ENCODE measurements at places on chromosomes 11 and 22.

DNA sequence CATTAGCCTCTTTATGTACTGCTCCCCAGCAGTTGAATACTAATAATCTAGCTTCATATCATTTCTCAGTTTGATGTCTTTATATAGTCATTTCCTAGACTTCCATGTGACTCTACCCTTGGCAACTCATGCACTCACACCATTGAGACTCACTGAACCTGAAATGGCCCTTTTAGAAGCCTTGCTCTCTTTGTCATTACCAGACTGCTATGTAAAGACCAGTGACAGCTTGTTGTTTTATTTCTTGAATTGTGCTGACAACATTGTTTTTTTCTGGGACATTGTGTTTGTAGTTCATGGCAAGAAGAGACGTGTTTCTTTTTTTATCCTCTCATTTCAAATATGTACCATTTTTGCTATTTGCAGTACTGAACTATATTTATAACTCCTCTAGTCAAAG, 256.5 kb downstream of the CNTN5 start:
- DNase-seq = no peak

DNA sequence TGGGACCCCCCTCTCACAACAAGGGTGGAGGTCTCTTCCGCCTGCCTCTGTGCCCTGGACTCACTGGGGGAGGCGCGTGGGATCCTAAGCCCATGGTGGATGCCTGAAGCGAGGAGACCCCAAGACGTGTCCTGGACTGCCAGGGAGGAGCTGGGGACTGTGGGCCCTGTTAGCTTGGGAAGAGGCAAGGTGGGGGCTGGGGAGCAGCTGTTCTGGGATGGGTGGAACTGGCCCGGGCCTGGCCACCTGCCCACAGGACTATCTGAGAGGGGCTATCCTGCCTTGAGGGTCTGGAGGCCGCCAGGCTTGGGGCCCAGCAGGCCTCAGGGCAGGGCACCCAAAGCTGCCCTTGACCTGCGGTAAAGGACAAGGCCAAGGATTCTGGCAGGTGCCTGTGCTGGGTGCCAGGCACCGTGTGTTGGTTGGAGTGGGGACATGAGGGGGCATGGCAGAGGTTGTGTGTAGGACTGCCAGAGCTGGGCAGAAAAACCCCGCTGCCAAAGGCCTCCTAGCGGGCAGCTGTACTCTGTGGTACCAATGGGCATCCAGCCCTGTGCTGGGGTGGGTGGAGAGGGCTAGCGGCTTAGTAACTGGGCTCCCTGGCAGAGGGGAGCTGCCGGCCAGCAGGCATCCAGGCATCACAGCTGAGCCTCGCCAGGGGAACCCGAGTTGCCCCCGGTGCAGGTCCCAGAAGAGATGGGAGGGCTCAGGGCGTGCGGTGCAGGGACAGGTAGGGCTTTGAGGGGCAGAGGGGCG, 670 bp downstream of the LSP1 start:
- DNase-seq = no peak

DNA sequence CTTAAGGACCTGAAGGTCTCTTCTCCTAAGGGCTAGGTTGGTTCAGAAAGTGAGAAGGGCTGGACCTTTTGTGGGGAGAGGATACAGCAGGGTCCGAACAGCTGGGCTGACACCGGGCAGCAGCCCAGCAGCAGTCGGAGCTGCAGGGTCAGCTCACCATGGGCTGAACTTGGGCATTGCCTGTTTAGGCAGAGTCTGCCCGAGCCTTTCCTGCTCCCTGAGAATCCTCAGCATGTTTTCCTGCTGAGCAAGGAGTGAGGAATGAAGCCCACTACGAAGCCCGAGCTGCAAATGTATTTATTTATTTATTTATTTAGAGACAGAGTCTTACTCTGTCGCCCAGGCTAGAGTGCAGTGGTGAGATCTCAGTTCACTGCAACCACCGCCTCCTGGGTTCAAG, 83.9 kb downstream of the PTPRJ start:
- DNase-seq = peak; percentile 48

DNA sequence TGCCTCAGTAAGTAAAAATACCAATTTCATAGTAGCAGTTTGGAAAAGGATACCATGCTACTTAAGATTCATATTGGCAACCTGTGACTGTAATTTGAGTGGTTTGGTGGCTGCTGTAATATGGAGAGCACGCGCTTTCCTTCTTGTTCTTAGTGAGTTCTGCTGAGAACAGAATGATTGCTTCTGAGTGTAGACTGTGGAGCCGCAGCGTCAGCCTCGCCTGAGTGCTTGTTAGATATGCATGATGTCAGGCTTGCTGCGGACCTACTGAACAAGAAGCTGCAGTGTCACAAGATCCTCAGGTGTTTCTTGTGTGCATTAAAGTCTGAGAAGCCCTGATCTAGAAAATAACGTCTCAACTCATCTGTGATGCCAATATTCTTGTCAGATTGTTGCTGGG, 143.2 kb downstream of the ARHGAP42 start:
- peak; percentile 22 for DNase-seq

DNA sequence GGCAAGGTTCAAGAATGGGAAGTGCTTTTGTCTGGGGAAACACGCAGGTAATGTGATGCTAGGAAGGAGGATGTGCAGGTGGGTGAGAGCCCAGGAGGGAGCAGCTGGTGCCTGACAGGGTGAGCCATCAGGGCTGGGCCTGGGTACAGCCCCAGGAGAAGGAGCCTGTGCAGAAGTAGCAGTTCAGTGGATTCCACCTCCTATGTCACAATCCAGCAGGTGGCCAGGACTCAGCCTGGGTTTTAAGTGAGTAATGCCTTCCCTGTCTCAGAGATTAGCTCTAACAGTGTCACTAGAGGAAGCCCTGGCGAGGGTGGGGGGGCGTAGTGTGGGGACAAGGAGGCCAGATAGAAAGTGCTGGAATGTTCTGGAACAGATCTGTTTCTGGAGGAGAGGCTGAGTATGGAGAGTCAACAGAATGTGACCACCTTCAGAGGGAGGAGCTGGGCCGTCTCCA, 8.1 kb downstream of the RIC8A start:
- no peak for DNase-seq

- no peak for DNase-seq
These were observed 1045.9 kb upstream of the RAG2 start for GRCh38 chr11:37643968-37644367.

DNA sequence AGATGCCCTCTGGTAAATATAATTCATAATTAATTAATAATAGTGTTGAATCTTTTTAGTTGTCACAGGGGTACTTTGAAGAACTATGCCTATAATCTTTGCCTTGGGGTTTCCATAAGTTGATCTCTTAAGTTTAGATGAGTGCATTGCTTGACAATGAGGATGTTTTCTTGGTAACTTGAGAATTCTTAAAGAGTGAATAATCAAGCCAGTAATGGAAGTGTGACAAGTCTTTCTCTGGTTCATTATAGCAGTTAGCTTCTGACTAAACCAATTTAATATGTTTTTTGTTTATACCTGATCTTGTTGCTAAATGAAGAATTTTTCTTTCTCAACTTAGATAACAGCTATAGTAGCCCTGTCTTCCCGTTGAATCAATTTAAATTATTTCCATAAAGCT, 46.2 kb downstream of the ATXN10 start:
- peak; percentile 30 for DNase-seq

- DNase-seq = no peak
These were observed 39.6 kb downstream of the AP2A2 start for GRCh38 chr11:965206-965775.

DNA sequence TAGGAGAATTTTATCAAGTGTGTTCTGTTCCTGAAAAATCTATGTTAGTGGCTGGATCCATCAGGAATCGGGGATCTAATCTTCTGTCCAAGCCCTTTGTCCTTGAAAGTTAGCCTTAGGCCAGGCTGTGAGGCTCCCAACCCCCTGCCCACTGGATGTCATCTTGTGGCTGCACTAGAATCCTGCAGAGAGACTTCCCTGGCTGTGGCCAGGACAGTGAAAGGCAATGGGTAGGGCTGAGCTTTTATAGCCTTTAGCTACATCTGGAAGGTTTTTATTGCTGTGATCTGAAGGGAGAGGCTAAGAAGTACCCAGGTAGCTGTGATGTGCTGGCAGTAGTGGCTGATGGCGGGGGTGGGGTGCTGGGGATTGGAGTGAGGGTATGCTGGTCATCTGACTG, 2.1 kb downstream of the OAF start:
- no peak for DNase-seq

GRCh38 chr11:122634501-122634900, 21.0 kb upstream of the UBASH3B start:
- DNase-seq = peak; percentile 92

- no peak for DNase-seq
These were observed 4167.4 kb upstream of the OR11H1 start for GRCh38 chr22:11360632-11361031.

- DNase-seq = no peak
These were observed 195.1 kb upstream of the TBCEL start for GRCh38 chr11:120828847-120829246.

GRCh38 chr11:2670541-2671100, 29.2 kb downstream of the KCNQ1OT1 start:
- DNase-seq = no peak

GRCh38 chr11:115241899-115242298, 262.3 kb downstream of the CADM1 start:
- DNase-seq = no peak

DNA sequence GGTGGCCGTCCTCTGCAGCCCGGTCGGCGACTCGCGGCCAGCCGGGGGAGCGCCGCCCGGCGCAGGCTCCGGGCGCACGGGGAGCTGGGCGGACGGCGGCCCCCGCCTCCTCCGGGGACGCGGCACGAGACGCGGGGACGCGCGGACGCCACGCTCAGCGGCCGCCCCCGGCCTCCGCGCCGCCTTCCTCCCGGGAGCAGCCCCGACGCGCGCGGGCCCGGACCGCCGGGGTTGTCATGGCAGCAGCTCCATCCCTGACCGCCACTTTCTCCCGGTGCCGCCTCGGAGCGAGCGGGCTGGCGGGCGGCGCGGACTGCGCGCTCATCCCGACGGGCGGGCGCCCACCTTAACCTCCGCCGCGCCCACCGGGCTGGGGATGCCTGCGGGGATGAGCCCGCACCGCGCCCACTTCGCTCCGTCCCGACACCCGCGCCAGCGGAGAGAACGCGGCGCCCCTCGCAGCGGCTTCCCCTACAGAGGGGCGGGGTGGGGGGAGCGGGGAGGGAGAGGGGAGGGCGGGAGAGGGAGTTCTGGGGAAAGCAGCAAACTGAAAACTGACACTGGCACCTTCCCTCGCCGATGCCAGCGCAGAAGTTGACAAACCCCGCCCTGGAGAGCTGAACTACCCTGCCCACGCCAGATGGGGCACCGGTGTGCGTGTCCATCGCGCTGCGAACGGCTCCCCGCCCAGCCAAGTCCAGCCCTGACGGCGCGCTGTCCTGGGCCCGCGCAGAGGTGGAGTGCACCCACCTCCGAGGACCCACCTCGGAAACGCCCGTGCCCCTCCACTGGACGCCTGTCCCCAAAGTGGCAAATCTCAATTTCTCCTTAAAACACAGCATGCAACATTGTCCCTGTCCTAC, 588.4 kb downstream of the OPCML start:
- no peak for DNase-seq

GRCh38 chr11:81995889-81996288, 737.8 kb downstream of the FAM181B start:
- DNase-seq = no peak

GRCh38 chr11:45663486-45664375, 1.7 kb downstream of the CHST1 start:
- DNase-seq = no peak

- no peak for DNase-seq
These were observed 172.1 kb downstream of the DYNC2H1 start for GRCh38 chr11:103281301-103281700.

DNA sequence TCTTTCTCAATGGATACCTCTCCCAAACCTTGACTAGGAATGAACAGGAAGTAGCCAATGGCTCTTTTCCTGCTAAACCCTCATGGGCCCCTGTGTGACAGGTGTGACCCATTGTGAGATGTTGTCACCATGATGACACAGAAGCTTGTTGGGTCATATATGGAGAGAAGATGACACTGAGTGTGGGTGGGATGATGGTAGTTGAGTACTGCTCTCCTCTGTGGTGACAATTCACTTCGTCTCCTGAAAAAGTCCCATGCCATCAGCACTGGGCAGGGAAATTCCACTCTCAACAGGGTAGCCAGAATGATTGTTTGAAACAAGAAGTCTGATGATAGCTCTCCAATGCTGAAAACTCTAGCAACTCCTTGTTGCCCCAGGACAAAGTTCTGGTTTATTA, 94.0 kb upstream of the SEZ6L start:
- no peak for DNase-seq

- no peak for DNase-seq
These were observed 25.7 kb downstream of the MYH9 start for GRCh38 chr22:36362075-36362474.

DNA sequence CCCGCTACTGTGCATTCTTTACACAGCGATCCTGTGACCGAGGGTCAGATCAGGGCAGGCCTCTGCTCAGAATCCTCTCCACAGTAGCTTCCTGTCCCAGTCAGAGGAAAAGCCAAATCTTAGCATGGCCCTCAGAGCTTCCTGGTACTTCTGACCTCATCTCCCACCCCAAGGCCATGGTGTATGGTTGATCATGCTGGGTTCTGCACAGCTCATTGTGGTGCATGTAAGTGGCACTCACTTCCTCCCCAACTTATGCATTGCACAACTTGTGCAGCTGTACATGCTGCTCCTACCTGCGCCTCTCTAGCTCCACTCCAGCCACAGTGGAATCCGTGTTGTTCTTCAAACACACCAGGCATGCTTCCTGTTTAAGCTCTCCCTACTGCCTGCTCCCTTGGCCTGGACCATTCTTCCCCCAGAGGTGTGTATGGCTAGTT, 20.3 kb downstream of the BMAL1 start:
- no peak for DNase-seq

DNA sequence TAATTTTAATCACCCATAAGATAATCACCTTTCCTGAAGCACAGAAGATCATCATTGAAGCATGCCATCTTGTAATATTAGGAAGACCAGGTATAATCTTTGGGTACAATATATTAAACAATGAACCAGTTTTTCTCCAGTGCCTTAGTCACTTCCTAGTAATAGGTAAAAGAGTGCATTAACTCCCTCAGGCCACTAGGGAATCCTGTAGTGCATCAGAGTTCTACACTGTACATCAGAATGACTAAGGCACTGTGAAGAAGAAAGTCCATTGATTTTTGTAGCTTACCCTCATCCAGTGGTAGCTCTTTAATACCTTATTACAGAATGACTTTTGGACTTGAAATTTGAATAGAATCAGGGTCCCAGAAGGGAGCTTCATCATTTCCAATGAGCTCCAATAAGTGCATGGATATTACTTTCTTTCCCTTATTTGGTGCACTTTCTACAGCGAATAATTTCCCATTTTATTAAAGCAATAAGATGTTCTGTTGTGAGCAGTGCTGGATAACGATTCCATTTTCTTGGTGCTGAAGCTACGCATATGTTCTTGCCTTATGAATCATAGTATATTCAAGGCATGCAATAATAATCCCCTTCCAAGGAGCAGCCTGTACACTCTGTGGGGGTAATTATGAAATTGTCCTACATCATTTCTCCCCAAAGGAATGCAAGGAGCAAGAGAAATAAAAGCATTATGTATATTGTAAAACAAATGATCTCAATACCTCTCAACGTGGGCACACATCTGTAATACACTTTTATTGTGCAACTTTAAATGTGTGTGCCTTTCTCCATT, 4.7 kb downstream of the C11orf87 start:
- no peak for DNase-seq

- no peak for DNase-seq
These were observed 7.6 kb downstream of the PCNX3 start for GRCh38 chr11:65623177-65623576.
